ENCODE measurements at places on chromosomes 13 and 19.
A peak's percentile ranks its signal among the peaks of the same experiment; 100 is the strongest.

GRCh38 chr13:27631156-27631555 lies 9.5 kb downstream of the POLR1D start:
- no peak for DNase-seq

GRCh38 chr19:50590191-50590590 lies 22.0 kb upstream of the LRRC4B start:
- no peak for DNase-seq

DNA sequence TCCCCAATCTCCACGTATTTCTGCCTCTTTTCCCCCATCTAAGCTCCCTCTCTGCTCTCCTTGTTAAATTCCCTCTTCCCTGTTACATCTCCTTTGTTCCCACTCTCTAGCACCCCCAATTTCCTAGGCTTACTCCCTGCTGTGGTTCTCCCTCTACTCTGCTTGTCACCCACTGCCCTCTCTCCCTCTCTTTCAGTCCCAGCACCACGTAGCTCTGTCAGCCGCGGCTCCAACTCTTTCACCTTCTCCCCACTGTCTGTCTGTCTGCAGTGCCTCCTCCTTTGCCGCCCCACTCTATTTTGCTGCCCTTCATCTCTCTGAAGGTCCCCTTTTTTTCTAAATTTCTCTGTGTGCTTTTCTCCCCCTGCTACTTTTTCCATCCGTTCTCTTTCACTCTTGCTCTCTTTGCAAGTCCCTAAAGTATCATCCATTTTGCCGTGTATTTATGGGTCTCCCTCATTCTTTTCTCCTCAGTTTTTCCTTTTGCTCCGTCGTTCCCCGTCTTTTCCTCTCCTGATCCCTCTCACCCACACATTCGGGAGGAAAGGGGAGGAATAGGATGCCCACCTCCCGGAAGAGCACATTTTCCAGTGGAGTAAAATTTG lies 937 bp downstream of the ZNF841 start:
- no peak for DNase-seq

DNA sequence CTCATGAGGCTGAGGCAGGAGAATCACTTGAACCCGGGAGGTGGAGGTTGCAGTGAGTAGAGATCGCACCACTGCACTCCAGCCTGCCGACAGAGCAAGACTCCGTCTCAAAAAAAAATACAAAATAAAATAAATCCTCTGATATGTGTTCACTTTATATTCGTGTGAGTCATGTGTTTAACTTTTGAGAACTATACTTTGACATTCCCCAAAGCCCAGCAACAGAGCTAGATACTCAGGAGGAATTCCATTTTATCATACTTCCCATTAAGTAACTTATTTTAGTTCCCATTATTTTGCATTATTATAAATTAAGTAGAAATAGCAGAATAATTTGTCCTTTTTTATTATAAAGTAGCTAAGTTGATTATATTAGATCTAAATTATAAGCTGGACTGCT lies 3.3 kb upstream of the CHAMP1 start:
- DNase-seq, result no peak

- DNase-seq, result no peak
Measured at GRCh38 chr19:30255791-30256495, 116.2 kb upstream of the ZNF536 start.

GRCh38 chr13:72164811-72165210 lies 297.8 kb upstream of the DACH1 start:
- no peak for DNase-seq

DNA sequence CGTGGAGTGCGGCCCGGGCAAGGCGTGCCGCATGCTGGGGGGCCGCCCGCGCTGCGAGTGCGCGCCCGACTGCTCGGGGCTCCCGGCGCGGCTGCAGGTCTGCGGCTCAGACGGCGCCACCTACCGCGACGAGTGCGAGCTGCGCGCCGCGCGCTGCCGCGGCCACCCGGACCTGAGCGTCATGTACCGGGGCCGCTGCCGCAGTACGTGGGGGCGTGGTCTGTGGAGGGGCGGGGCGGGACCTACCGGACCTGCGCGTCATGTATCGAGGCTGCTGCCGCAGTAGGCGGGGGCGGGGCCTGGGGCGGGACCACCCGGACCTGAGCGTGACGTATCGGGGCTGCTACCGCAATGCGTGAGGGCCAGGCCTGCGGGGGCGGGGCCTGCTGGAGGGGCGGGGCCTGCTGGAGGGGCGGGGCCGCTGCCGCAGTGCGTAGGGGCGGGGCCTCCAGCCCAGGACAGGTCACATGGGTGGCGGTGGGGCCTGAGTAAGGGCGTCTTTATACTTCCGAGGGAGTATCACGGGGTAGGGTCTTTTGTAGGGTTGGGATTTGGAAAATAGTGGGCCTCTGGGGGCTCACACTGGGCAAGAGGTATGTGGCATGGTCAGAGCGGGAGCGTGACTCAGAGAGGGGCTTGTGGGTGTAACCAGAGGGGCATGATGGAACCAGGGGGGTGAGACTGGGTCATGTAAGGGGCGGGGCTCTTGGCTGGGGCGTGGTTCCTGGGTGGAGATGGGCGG lies 4.3 kb downstream of the FSTL3 start:
- peak; percentile 100 for DNase-seq

GRCh38 chr13:49791315-49791710 lies 1.2 kb downstream of the KPNA3 start:
- peak; percentile 5 for DNase-seq
